Urothelium cell line (cell line): ENCODE measurements at places on chromosomes 2 and 18.

GRCh38 chr2:28621172-28622100, 125.6 kb downstream of the PLB1 start:
- peak; percentile 77 for DNase-seq

DNA sequence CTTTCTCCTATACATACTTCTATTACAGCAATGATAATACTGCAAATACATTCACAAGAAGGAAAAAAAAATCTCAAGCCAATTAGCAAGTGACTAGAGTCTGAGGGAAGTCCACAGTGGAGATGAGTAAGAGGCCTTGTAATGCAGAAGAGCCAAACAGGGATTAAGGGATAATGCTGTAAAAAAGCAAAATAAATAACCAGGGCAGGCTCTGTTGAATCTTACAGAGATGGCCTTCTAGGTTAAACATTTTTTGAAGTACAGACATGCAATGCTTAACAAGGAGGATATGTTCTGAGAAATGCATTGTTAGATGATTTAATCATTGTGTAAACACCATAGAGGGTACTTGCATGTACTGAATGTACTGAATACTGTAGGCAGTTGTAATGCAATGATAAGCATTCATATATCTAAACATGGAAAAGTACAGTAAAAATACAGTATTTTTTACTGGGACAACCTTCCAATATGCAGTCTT, 122.1 kb upstream of the RMDN2 start:
- DNase-seq = peak; percentile 32

DNA sequence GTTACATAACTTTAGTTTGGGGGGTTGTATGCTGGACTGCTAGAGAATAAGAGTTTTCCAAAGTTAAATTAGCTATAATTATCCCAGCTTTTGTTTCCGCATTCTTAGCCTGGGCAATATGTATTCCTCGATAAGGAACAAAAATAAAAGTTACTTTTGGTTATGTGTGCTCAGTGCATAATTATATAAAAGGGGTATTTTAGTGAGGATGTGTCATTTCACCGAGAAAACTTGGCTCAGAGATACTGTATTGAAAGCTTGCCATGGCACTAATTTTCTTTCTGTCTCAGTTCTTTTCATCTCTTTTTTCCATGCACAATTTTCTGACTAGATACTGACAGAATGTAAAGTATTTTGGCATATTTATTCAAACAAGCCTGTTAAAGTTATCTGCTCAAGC, 28.2 kb downstream of the ARHGAP15 start:
- DNase-seq = no peak

DNA sequence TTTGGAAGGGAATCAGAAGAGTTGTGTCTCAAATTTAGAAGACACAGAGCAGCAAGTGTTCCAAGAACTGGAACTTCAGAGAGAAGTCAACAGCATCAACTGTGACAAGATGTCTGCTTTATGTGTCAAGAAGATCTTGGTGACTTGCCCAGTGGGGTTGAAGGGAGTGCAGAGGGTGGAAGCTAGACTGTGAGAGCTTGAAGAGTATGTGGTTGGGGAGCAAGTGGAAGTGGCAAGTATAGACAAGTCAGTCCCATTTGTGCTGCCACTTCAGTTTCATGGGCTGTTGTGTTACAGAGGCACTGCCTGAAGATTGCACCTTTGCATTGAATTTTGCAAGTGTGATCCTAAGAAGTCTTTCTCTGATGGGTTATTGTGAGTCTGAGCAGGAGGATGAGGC, 68.7 kb upstream of the MC2R start:
- no peak for DNase-seq

DNA sequence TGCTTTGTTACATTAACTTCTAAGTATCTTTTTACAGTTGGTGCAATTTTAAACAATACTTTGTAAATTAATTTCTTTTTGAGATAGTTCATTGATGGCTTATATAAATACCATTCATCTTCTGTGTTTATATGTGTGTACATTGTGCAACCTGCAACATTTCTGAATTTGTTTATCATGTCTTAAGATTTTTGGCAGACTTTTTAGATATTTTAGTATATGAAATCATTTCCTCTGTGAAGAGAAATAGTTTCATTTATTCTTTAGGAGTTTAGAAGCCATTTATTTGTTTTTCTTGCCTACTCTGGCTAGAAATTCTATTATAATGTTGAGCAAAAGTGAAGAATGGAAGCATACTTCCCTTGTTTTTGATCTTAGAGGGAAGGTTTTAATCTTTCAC, 337.8 kb upstream of the DSEL start:
- no peak for DNase-seq

GRCh38 chr2:25817630-25818029, 60.7 kb downstream of the ASXL2 start:
- no peak for DNase-seq

- DNase-seq = no peak
Measured at GRCh38 chr2:226600802-226601201, 198.8 kb downstream of the IRS1 start.

DNA sequence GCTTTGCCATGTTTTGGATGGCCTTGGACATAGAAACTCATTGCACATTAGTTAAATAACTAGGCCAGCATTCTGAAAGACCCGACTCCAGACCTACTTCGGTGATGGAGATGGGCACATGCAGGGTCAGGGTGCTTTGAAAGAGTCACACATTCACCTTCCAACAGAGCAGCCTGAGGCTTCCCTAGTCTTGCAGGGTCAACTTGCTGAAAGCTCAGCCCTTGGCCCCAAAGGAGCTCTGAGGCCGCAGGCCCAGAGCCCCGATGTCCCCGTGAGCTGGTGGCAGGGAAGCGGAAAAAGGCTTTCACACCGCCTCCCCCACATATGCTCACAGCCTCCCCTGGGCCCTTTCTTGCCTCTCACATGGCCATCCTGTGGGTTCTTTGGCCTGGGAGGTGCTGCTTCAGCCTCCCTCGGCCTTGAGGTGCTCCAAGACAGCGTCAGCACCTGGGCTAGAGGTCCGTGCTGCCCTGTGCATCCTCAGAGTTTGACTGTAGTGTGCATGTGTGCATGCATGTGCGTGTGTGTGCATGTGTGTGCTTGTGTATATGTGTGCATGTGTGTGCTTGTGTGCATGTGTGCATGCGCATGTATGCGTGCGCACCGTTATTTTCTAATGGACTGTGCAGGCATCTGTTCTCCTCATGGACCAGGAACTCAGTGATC, 21.6 kb downstream of the LDLRAD4 start:
- no peak for DNase-seq

DNA sequence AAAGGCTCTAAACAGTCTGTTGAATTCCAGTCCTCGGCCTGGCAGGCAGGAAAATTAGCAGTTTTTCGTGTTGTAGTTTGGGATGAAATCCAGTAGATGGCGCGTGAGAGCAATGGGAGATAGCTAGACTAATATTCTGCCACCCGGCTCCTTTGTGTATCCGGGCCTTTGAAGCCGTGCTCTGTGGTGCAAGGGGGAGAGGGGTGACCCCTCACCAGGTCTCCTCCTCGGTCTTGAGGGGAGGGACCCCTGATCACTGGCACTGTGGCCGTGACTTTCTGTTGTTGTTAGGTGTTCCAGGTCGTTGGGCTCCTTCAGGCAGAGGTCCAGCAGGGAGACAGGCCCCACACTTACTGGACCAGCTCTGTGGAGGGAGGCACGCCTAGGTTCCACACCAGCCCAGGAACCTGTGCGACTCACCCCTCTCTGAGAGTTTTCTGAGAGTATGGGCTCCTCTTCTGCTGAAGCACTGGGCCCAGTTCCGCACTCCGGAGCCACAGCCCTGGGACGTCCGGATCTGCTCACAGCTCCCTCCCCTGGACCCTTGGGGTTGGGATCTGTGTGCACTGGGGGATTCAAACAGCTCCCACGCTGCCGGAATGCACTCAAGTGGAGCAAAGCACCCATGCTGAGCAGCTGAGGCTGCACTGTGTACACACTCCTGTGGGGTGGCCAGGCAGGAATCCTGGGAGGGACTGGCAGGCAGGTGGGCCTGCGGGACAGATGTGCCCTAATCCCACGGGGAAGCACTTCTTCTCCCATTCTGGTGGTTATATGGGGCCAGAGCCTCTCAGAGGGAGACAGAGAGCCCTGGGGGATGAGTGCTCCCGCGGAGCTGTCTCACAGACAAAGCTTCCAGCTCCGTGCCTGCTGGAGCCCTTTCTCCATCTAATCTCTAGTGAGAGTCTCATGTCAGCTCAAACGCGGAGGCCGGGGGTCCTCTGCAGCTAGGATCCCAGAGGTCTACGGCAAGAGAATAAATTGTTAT, 8.8 kb downstream of the GKN2 start:
- DNase-seq = peak; percentile 83

GRCh38 chr2:12211326-12212175, 465.1 kb downstream of the LPIN1 start:
- DNase-seq = no peak

DNA sequence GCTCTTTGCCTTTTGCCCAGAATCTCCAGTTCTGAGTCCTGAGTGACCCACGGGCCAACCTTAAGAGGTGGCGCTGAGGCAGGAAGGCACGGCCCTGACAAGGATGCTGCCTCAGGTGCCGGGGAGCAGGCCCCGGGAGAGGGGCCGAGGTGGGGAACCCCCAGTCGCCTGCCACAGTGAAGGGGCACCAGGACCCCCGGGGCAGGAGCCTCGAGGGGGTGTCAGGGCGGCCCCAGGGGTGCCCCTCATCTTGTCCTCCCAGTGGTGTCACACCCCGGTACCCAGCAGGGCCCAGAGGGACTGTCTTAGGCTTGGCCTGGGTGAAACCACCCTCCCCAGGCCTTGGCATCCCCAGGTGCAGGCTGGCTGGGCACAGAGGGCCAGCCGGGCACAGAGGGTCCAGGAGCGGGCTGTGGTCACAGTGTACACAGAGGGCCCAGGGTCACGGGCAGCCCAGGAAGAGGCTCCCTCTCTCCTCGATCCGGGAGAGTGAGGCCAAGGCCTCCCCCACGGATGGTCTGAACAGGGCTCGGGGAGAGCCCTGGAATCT, 1.0 kb downstream of the PDCD1 start:
- no peak for DNase-seq

DNA sequence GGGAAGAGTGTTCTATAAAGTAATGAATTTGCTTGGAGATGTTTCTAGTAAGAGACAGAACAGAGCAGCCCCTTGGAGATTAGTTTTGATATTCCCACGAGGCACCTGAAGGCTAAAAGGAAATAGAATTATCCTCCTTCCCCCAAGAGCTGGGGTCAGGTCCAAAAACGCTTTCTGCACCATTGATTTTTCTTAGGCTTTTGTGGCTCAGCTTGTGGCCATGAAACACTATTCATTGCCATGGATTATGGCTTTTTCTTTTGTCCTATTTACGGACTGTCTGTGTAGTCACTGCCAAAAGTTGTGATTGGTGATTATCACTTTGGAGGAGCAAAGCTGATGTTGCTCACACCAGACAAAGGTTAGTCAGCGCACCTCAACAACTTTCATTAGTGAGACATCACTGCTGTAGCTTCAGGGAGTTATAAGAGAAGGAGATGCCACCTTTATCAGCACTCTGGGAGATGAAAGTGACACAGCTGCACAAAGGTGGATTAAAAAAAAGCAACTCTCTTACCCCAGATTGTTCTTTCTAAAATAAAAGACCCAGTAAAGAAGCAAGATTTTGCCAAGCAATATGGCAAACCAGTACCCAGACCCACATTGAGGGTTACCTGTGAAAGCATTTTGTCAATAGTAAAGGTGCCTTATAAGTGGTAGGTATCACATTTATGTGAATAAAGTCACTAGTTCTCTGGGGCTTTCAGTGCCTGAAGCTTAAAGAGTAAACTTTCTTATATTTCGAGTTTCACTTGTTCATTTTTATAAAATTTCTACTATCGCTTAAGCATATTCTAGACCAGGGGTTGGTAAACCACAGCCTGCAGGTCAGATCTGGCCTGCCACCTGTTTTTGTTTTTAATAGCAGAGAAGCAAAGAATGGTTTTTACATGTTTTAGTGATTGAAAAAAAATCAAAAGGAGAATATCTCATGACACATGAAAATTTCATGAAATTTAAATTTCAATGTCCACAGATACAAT, 10.6 kb downstream of the CXCR4 start:
- no peak for DNase-seq

GRCh38 chr2:221573430-221574230, 1.5 kb upstream of the EPHA4 start:
- peak; percentile 89 for DNase-seq

- DNase-seq = no peak
Measured at GRCh38 chr2:79909521-79909920, 395.0 kb downstream of the LRRTM1 start.

DNA sequence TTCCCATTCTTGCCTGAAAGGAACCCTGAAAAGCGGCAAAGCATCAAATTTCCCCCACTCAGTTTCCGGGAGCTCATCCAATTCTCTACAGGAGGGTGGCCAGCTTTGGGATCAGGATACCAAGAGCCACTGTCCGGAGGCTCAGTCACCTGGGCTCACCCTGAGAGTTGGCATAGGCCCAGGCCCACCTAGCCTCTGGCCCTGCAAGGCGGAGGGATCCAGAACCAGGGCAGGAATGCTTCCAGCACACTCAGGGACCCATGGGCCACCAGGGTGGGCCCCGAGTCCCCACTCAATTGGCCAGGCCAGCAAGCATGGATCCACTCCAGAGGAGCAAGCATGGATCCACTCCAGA, 432.9 kb upstream of the MYT1L start:
- DNase-seq = no peak

- DNase-seq = no peak
Measured at GRCh38 chr2:176745543-176746200, 466.9 kb upstream of the HNRNPA3 start.

DNA sequence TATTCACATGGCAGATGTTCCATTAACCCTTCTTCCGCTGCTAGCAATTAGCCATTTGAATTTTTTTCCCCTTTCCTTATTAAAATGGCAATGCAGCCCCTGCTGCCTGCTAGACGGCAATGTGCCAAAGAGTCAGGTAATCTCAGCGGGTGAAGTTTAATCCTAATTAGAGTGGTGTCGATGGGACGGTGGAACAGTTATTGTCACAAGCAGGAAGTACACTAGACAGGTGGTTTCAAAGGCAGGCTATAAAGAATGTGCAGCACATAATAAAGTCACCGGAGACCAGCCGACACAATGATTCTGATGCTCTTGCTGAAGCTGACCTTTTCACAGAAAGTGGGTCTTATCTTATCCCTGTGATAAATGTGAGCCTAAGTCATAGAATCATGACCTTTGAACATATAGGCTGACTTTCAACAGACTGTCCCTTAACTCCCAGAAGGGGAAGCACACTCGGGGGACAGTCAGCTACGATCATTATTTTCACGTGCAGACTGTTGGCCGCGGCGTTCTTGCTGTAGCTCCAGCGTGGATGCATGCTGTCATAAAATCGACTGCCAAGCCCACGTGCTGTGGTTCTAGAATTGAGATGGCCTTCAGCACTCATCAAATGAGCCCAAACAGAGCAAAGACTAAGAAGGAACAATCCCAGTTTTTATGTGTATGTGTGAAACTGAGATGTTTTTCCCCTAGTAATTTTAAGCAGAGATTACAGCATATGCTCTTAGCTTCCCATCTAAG, 926.2 kb upstream of the SOX11 start:
- no peak for DNase-seq
